ENCODE measurements at places on chromosomes 6 and 20. TPM values are rescaled to one million over a fixed set of nuclear protein-coding genes. Genes with fewer than 3 reads are reported as not detected.

- DNase-seq = no peak
These were observed 867 bp downstream of the EBF4 start for GRCh38 chr20:2693286-2694007.

GRCh38 chr6:111731456-111732195 lies 125.9 kb upstream of the TRAF3IP2 start:
- peak; percentile 61 for DNase-seq

PRR18 gene
- not detected for total RNA-seq

DNA sequence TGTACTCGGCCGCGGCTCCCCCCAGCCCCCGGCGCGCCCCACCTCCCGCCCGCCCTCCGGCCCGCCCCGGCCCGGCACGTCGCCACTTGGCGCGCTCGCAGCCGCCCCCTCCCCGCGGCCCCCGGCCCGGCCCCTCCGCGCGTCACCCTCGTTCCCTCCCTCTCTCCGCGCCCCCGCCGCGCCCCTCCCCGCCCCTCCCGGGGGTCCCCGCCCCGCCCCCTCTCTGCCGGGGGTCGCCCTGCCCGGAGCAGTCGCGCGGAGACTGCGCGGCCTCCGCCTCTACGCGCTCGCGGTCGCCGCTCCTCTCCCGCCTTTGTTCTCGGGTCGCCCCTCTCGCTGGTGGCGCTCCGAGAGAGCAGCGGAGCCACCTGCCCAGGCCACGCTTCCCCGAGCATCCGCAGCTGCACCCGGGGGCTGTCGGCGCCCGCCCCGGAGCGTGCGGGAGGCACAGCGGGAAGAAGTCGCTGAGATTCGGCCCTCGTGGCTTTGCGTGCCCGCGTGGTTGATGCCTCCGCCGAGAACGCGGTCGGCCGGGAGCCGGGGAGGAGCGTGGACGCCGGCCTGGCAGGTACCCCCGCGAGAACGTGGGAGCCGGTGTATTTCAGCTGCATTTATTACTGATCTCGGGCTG lies at the start of gene PHF10:
TSS of gene PHF10 (minus strand) at position 7 of the 631 bp plus-strand sequence. CDS start 569 bp downstream, outside the sequence.
- DNase-seq = peak; percentile 54

DNA sequence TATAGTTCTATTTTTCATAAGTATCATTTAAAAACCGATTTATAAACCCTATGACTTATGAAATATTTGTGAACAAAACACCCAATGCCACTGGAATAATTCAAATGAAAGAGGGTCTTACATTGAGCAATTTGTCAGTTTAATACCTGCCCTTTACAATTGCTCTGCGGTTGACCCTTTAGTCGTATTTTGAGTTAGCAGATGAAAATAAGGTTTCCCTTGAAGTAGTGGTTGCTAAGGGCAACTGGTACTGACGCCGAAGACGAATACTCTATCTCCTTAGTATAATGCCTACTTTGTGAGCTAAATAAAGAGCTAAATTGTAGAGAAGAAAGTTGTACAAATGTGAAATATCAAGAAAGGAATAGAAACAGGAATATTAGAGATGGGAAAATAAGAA lies 69.4 kb downstream of the KCNQ5 start:
- DNase-seq = no peak

GRCh38 chr20:38685853-38686473 lies 38.3 kb upstream of the SLC32A1 start:
- peak; percentile 61 for DNase-seq

DNA sequence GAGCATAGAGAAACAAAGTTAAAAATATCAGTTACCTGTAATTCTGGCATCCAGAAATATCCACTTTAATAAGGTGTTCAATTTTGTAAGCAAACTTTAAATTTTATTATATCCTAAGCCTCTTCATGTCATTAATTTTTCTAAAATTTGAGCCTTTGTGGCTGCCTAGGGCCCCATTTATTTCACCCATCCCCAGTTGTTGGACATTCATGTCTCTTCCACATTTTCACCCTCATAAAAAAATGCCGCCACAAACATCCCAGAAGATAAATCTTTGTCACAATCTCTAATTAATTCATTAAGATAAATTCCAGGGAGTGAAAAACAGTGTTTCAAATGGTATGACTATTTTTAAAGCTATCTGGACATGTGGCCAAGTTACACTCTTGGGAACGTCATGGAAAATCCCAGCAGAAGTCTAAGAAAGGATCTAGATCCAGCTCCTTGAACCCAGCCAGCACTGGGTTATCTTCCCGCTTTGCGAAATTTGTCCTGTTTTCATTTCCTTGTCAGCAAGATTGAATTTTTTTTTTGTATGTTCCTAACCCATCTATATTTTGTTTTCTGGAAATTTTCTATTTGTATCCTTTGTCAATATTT lies 97.2 kb downstream of the TMEM242 start:
- no peak for DNase-seq

Data from myocyte (in vitro differentiated cells).